ENCODE measurements at places on chromosomes 1 and 21.

DNA sequence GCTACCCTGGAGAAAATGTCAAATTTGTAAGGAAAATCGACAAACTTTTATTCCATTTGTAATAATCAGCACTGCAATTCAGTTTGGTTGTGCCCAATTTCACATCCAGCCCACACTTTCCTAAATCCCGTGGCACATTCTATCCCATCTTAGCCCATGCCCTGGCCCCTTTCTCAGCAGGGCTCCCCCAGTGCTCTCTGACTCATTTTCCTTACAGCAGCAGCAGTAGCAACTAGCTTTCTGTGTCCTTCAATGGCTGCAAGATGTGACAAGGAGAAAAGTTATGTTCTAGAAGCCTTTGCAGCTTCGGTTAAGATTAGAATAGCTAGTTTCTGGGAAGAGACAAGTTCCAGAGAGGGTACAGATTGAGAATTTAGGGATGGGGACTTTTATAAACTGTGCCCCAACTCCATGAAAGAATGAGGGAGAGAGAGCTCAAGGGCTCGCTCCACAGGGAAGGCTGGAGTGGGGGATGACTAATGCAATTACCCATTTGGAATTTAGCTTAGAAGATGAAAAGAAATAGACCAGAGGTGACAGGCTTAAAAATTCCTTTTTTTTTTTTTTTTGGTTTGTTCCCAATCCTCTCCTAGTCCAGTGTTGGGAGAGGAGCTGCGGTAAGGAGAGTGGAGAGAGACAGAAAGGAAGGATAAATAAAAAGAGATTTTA is 47.0 kb upstream of the POU2F1 start:
- DNase-seq, result no peak

DNA sequence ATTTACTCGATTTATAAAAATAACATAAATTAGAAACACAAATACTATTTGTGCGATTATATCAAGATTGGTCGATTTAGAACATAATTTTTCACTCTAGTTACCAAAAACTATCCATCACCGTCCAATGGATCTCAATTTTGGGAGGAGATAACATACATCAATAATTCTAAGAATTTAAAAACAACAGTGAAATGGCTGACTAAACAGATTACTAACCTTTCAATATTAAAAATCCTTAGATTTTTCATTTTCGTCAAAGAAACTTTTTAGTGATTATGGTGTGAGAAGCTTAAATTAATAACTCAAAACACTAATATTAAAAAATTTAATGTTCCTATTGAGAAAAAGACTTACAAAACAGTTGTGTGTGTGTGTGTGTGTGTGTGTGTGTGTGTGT is 75.1 kb upstream of the RBM34 start:
- DNase-seq, result no peak

- DNase-seq, result no peak
Measured at GRCh38 chr1:99731384-99731783, 35.1 kb downstream of the FRRS1 start.

GRCh38 chr1:51433269-51433971 is 85.6 kb downstream of the EPS15 start:
- DNase-seq, result no peak

- no peak for DNase-seq
Measured at GRCh38 chr1:165068741-165069140, 287.8 kb downstream of the LMX1A start.

- DNase-seq, result no peak
Measured at GRCh38 chr1:220544901-220545303, 17.0 kb downstream of the MARK1 start.

DNA sequence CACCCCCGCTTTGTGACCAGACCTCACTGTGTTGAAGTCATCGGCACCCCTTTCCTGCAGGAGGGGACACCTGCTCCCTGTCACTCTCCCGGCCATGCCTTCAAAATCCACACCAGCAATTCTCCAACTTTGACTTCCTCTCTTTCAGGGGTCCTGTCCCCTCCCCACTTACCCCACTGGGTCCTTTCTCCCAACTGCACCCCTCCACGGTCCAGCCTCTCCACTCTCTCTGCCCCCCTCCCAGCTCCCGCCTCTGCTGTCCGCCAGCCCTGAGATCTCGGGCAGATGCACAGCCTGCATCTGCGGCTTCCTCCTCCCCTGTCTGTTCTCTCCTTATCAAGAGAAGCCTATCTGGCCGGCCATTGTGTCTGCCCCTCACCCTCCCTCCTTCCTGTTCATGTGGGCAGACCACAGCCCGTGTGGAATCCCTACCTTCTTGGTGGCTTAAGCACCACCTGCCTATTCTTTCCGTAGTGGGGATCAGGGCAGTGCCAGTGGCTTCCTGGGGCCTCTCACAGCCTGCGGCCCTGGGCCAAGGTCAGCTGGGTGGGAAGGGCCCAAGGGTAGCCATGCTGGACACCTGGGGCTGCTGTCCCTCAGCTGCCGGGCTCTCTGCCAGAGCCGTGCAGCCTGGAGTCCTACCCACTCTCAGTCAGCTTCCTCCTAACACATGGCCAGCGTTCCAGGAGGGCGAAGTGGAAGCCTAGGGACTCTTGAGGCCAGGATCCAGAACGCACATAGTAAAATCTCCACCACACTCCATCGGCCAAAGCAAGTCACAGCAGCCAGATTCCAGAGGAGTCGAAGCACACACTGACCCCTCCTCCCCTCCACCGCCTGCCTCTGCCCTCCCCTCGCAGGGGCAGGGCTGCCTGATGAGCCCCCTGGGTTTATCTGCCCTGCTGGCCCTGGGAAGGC is 5.1 kb upstream of the HES4 start:
- DNase-seq, result no peak

DNA sequence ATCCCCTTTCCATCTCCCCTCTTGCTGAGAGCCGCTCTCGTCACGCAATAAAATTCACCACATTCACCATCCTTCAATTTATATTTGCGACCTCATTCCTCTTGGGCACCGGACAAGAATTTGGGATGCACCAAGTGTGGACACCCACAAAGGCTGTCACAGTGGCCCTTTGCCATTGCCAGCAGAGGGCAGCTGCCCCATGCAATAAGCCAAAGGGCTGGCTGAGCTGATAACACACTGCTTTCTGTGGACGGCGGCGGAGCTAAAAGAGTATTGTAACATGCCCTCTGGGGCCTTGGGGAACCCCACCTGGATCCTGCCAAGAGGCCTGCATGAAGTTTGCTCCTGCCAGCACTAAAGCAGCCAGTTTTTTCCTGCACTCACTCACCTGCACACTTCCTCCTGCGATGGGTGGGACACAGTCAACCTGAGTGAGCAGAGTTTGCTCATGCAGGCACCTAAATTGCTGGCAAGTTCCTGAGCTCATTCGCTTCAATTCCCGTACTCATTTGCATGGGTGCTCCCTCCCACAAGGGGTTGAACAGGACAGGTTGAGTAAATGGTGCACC is 792.3 kb upstream of the ADAMTS5 start:
- no peak for DNase-seq

GRCh38 chr1:109979489-109980091 is 5.0 kb upstream of the AHCYL1 start:
- no peak for DNase-seq

- DNase-seq, result no peak
Measured at GRCh38 chr1:223102797-223103533, 40.1 kb downstream of the TLR5 start.

- DNase-seq, result no peak
Measured at GRCh38 chr1:170893655-170894297, 41.6 kb upstream of the MROH9 start.
